ENCODE measurements at places on chromosomes 7 and 10.

- no peak for DNase-seq
These were observed 65.0 kb downstream of the FBXL13 start for GRCh38 chr7:103009466-103010185.

- DNase-seq = peak; percentile 31
These were observed 23.4 kb downstream of the OR9A2 start for GRCh38 chr7:143003393-143004051.

DNA sequence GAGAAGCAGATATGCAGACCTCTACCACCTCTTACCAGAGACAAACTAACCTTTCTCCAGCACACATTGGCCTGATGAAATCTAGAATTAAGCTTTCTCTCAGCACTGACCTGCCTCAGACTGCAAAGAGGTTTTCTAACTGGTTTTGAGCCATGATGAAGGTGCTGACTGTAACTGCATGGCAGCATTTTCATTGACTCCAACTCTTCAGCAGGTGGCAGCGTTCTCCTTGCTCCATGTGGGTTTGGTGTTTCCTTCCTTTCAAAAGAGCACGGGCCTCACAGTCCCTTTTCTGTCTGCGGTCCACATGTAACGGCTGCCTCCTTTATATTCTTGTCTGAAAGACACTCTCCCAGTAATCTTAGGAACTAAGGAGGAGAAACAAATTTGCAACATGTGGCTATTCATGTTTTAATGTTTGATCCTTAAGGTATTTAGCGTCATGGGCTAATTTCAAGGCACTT is 12.6 kb downstream of the KLLN start:
- peak; percentile 57 for DNase-seq

- peak; percentile 86 for DNase-seq
These were observed 186.6 kb upstream of the CELF2 start for GRCh38 chr10:10831085-10831484.

DNA sequence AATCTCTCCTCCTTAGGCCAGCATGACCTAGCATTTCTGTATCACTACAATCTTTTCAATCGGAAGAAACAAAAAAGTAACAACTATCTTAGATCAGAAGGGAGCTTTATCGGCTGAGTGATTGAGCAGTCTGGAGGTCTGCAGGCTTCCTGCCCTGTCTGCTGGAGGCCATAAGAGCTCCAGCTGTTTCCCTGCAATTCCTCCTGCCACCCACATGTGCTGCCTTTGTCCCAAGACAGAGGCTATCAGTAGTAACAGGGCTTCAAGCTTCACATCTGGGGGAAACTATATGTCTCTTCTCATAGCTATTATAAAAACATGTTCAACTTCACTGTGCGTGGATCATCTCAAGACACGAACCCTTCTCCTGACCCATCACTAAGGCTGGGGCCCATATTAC is 70.1 kb upstream of the VWC2 start:
- no peak for DNase-seq

DNA sequence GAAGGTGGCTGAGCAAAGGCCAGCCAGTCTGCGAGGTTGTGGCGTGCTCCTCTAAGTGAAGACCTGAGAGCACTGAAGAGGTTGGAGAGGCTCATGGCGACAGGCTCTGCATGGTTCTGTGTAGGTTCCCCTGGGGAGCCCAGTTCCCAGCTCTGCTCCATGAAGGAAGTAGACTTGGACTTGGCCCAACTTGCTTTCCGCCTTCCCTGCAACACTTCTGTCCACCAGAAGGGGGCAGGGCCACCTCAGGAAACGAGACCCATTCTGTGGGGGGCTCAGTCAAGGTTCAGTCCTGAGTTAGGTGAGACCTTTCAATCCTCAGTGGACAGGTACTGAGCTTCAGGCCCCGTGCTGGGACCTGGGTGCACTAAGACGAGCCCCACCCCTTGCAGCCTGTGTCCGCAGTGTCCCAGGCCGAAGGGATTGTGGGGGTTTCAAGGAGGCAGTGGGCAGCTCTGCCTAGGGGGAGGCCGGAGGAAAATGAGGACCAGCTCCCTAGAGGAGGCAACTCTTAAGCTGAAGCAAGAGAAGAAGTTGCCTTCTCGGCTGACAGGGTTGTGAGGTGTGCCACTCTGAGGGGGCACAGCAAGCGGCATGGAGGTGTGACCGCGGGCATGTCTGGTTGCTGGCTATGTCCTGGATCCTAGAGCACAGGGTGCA is 15.0 kb upstream of the PCBD1 start:
- peak; percentile 39 for DNase-seq

- DNase-seq = no peak
These were observed 60.9 kb downstream of the SLC16A9 start for GRCh38 chr10:59648711-59649201.
